A172 (cell line): ENCODE measurements at places on chromosomes 6 and 20. TPM values are rescaled to one million over a fixed set of nuclear protein-coding genes. Genes with fewer than 3 reads are reported as not detected.

- DNase-seq = no peak
Observed at GRCh38 chr20:43755851-43756250, 29.0 kb upstream of the GTSF1L start.

- no peak for DNase-seq
Observed at GRCh38 chr20:2602046-2602735, 50.2 kb upstream of the NOP56 start.

- peak; percentile 31 for DNase-seq
Observed at GRCh38 chr6:42428326-42429041, 23.2 kb downstream of the TRERF1 start.

DNA sequence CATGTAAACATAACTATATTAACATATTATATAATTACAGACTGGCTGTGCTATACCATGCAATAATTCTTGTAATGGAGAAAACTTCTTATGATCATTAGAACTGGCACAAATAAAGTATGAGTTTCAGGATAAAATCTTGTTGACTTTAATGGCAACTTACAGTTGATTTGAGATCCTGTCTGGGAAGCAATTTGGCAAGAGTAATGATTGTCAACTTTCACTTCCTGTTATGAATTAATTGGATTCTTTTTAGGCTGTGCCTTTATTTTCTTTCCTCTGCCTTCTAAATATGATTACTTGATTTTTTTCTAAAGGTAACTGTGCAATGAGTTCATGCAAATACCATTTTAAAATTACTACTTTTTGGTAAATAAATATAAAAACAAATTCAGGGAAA lies 158.1 kb upstream of the B3GAT2 start:
- DNase-seq = no peak

DNA sequence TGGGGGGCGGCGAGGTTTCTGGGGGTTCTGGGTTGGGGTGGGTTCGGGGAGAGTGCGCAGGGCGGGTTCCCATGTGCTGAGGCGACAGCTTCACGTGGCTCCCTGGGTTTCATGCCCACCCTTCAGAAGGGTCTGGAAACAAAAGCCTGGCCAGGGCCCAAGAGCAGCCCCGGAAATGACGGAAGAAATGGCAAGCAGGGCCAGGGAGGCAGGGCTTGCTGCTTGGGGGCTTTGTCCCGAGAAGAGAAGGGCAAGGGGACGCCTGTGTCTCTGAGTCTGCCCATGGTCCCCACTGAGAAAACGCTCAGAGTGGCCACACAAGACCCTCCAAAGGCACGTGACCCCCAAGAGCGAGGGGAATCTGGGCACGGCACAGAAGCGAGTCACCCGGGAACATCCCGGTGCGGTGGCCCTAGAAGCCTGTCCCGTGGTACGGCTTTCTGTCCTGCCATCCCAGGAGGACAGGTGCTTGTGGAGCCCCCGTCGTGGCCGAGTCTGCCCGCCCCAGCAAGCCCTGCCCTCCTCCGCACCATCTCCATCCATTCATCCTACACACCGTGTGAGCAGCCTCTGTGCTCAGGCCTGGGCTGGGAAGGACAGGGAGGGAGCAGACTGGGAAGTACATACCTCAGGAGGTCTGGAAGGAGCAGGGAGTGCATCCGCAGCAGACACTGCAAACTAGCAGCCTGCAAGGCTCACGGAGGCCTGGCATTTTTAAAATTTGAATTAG lies 9.0 kb downstream of the NPEPL1 start:
- DNase-seq = no peak

JPH2 gene
- total RNA-seq = 3.1 and 4.8 TPM in 2 replicates

TJAP1 gene
- total RNA-seq = 10.9 and 14.3 TPM in 2 replicates

DNA sequence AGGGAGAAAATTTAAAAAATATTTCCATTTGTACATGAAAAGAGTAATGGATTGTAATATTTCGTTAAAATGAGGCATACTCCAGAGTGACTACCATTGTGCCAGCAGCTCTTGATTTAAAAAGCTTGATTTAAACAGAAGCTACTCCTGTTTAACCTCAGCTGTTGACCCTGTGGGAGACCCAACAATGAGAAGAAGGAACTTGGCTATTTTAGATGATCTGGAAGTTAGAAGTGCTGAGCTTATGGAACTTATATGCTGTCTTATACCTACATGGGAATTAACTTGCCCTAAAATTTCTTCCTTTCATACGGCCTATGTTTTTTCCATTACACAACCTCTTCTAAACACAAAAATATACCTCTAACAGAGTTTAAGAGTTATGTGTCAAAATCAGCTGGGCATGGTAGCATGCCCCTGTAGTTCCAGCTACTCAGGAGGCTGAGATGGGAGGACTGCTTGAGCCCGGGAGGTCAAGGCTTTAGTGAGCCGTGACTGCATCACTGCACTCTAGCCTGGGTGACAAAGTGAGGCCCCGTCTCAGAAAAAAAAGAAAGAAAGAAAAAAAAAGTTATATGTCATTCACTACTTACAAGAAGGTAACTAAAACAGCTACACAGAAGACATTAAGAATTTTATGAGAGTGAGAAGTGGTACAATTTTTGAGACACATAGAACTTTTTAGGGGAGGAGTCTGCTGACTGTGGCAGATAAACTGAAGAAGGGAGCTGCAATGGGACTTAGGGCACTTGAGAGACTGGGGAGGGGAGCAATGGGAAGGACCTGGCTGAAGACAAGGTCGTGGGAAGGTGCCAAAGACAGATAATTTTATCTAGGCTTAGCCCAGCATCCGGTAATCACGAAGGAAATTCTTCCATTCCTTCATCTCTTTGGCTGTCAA lies 139.9 kb downstream of the MYB start:
- no peak for DNase-seq

- DNase-seq = peak; percentile 35
Observed at GRCh38 chr6:18241208-18242038, 22.9 kb downstream of the DEK start.

FAM209A gene
- not detected in 2 replicates for total RNA-seq

DNA sequence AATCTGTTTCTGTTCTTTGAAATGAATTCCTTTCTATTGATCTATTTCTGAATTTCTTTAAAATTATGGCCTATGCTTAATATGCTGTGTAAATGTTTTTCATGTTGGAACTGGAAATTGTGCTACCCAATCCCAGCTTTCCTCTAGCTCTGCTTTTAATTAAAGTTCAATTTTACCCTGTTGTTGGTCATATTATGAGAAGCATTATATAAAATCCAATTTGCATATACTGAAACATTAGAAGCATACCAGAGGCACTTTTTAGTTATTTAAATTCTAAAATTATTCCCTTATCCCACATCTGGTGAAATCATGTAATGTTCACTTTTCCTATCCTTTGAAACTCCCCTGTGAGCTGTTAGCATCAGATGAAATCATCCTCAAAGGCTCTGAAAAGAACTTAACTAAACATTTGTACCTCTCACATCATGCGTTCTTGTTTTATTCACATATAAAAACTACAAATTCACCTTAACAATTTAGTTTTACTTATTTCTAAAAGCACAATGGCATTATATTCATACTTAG lies 160.6 kb upstream of the COL21A1 start:
- no peak for DNase-seq

DNA sequence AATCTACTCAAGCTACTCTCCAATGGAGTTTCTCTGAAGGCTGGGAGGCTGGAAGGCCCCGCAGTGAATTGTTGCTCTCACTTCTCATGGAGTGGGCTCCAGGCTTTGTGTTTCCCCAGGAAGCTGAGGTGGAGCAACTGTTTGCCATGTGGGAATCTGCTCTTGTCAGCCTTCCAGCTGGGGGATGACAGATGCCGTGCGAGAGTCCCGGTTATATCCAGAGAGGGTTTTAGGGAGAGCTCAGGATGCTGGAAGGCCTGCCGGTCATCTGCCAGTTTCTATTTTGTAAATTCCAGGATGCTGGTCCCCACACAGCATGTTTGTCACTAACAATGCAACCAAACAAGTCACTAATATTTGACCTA lies 98.2 kb upstream of the NAA20 start:
- DNase-seq = no peak

DNA sequence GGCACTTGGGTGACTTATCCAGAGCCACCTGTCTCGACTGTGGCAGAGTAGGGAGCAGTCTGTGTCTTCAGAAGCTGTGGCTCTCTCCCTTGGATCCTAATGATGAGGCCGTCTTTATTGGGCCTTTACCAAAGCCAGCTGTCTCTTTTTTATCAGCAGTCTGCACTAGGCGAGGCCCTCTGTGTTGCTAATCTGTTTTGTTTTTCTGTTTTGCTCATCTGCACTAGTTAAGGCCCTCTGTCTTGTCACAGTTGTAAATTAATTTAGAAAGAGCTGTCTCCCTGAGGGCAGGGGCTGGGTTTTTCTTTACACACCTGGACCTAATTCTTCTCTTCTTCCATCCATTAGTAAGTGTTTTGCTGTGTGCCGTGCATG lies 45.0 kb downstream of the CDS2 start:
- no peak for DNase-seq

GRCh38 chr6:157721830-157722229 lies 101.2 kb upstream of the SNX9 start:
- DNase-seq = no peak

GRCh38 chr20:14384416-14385175 lies 47.2 kb upstream of the FLRT3 start:
- no peak for DNase-seq

GRM1 gene
- total RNA-seq = 0.10 TPM in 1 of 2 replicates, not detected in the other

DNA sequence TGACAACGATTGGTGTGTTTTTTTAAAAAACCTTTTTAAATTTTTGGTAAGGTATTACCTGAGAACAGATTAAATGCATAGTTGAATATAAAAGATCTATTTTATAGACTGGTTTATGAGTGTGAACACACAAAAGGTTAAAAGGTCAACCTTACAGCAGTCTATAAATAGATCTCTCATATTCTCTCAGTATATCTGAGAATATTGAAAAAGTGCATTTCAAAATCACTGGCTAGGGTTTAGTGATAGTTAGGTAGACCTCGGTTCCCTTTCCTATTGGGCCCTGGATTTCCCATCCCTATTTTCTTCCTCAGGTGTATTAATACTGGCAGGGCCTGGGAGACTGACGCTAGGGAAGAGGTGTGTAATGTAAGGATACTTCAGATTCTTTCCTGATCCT lies 723 bp upstream of the ZNF451 start:
- DNase-seq = no peak

DNA sequence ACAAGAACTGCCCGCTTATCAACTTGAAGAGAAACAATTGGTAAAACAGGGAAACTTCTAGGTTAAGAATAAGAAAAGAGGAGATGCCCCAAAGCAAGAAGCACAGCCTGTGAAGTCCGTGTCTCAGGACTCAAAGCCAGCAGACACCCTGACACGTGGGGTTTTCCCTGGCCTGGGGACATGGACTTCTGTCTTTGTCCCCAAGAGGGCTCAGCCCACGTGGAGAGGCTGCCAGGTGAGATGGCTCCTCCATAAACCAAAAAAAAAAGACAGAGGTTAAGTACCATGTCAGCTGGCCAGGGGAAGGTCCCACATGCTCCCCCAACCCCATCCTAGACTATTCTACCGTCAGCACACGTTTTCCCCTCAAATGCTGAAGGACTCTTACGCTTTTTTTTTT lies 9.9 kb downstream of the SERPINB6 start:
- no peak for DNase-seq

DNA sequence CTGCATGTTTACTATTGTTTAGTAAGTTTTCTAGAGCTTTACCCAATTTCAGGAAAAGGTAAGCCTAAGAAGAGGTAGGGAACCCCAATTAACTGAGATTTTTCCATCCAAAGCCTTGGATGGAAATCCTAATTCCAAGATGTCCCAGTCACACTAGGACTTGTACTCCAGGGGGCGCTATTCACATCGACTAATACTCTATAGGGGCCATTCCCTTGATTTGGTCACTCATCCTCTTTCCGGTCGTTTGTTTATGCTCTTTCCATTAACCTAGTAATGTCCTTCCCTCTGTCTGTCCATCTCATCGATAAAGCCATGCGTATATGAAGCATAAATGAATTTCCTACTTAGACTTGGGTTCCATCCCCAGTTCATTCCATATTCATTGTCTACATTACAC lies 80.8 kb upstream of the FUCA2 start:
- DNase-seq = no peak

CDH22 gene
- not detected in 2 replicates for total RNA-seq

DNA sequence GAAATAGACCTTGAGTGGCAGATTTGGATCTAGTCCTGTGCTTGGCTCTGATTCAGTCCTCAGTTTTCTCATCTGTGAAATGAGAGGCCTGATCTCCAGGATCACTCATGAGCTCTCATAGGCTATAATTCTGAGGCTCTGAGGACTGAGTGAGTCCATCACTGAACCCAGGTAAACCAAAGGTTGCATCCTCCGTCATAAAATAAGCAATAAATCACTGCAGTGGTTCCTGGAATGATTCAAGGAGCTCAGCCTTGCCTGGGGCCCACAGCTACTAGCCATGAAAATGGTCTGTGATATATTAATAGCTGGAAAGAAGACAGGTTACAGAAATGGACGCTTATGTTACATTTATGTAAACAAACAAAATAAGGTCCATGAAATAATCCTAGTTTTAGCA lies 124.8 kb downstream of the MAP3K7 start:
- DNase-seq = no peak

PTCRA gene
- total RNA-seq = not detected in 2 replicates

DNA sequence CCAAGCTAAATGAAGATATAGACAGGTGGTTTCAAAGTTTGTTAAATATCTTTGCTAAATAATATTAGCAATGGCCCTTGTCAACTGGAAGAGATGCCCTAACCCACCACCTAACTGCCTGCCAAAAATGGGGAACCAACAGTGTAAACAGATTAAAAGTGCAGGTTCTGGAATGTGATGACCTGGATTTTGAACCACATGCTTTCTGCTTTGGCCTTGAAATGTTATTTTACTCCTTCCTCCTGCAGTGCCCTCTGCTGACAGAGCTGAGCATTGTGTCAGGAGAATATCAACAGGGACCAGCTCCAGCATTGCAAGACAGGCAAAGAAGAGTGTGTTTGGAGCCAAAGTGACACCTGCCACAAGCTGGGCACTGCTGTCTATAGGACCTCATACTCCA lies 226.6 kb downstream of the MYLK4 start:
- no peak for DNase-seq

DNA sequence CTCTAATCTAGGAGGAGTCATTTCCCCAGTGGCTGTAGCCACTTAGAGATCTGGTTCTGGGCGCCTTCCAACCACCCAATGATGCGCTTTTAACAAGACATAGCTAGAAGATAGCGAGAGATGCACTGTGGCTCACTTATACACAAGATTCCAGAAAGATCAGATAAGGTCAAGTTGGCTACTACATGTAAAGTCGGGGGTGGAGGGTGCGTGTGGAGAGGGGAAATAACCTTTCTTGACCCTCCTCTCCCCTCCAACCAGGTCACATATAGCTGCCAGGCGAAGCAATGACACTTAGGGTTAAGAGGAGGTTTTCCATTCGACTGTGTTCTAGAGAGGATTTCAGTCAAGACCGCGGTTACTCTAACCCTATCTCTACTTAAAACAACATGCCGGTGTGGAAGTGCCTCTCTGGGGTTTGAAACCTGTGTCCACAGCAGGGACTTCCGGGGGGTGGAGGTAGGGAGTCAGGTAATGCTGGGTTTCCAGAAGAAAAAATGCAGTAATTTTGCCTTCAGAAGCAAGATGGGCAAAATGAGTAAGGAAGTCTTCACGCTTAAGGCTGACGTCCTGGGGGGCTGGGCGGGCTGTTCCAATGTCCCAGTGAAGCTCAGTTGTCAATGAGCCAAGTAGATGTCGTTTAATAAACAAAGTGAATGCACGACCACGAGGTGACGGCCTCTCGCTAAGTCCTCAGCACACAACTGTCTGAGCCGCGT lies 1.8 kb upstream of the SIM1 start:
- DNase-seq = no peak

FAM209B gene
- not detected in 2 replicates for total RNA-seq

MICB gene
- 16.5 and 17.1 TPM in 2 replicates for total RNA-seq
